AG09309 (cell line): ENCODE measurements at places on chromosomes 6 and 20.

- DNase-seq = peak; percentile 57
Measured at GRCh38 chr6:134936931-134937330, 13.0 kb downstream of the ALDH8A1 start.

DNA sequence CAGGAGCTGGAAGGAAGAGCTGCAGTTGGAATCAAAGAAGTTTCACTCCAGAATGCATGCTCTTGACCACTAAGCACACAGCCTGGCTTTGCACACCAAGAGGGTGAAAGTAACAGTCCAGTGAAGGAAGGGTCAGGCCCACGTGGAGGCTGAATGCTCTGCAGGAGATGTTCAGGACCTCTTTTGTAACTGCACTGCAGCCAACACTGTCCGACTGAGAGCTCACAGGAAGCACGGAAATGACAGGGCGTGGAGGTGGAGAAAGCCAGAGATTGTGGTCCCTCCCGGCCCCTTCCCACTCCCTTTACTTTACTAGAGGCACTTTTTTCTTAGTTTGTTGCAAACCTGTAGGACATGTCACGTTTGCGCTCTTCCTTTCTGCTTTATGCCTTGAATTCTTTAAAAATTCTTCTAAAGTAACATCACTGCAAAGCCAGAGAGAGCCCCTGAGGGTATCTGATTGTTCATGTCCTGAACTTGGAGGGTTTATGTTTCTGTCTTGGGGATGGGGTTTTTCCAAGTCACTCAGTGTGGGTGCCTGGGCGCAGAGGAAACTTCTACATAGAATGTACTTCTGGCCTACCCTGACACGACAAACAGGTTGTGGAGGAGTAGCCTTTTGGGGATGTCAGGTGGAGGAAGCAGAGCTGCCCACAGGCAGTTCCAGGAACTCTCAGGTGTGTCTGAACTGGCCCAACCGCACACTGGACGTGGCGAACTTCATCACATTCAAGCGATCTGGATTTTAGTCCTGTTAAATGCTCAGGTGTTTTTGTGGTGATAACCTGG is 40.9 kb downstream of the JAG1 start:
- DNase-seq = no peak

GRCh38 chr6:170134031-170134470 is 156.8 kb downstream of the DLL1 start:
- no peak for DNase-seq

- no peak for DNase-seq
Measured at GRCh38 chr6:155936127-155936526, 480.5 kb upstream of the NOX3 start.

DNA sequence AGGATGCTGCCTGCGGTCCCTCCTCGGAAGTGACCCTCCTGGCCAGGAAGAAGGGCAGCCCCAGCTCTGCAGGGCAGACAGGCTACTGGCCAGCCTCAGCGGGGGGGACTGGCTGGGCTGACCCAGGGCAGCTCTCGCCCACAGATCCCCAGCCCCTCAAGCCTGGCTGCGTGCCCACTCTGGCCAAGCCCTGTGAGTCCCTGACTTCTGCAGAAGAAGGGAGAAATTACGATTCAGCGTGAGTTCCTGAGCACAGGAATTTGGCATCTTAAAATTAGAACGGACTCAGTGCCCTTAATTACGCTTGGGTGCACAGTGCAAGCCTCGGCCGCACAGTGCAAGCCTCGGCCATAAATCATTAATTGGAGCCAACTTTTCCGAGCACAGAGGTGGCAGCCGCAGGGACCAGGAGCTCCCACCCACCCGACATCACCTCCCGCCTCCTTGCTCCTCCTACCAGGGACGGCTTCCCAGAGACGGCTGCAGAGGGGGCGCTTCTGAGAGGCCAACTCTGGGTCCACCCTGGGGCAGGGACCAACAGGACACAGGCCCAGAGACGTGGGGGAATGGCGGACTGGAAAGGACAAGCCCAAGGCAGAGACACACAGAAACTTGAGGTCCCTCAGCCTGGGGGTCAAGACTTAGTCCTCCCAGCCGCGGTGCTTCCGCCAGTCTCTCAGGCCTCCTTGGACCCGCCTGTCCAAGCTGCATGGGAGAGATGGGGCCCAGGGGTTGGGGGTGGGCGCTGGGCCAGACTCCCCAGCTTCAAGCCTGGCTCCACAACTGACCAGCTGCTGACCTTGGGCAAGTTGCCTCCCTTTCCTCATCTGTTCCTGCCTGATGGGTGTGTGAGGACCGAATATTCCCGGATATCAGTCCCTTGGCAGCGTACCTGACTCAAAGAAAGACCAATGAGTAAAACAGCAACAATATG is 165.4 kb downstream of the TAF4 start:
- no peak for DNase-seq

DNA sequence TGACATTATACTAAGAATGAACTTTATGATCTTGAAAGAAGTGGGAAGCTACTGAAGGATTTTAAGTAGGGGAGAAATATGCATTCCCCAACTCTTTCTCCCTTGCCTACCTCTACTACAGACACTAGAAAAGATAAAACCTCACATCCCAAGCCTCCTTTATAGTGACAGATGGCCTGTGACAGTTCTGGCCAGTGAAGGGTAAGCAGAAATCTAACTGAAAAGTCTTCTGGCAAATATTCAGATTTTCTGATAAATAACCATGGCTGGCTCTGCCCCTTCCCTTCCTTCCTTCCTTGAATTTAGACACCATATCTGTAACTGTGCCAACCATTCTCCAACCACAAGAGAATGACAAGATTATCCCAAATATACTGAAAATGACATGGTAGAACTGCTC is 10.2 kb upstream of the BEND6 start:
- no peak for DNase-seq

GRCh38 chr20:44709797-44710196 is 5.4 kb upstream of the CCN5 start:
- no peak for DNase-seq

DNA sequence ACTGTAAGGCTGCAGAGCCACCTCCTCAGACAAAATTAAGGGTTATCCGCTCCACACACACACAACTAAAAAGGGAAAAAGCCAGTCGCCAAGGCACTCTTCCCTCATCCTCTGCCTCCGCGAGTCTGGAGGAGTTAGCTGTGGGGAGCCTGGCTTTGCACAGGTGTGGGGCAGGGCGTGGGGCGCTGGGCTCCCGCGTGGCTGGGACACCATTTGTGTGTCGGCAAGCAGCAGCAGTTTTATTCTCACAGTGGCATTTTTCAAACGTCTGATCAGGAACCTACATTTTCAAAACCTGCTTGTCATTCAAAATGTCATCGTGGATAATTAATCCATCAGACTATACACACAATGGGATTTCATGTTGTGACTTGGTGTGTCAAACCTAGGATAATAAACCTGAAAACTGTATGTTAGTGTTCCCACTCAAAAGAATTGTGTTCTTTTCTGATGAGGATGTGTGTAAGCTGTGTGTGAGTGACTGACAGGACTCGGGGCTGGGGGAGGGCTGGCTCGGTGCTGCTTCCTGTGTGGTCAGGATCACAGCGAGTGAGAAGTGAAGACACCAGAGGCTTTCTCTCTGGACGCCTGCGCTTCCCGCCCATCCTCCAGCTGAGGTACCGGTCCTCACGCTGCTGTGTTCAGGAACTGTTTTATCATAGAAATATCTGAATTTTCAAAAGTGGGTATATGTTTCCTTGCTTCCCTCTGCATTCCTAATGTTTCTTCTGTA is 83.1 kb downstream of the IRF4 start:
- no peak for DNase-seq

- no peak for DNase-seq
Measured at GRCh38 chr6:153076431-153076830, 54.7 kb downstream of the RGS17 start.

DNA sequence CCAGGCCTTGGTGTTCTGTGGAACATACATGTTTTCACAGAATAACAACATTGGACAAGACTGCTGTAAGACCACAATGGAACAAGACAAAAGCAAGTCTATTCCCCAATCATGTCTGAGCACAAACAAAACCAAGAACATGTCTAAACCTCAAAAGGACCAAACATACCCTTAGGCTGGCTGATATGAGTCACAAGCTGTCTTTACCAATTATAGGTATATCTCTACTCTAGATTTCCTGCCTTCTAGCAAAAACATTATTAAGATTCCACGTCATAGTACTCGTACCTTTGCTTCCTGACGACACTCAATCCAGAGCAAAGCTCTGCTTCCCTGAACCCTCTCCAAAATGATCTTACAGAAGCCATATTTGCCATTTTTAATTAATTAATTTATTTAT is 15.4 kb upstream of the L3MBTL1 start:
- DNase-seq = no peak
